ENCODE measurements at places on chromosomes 4 and X.

DNA sequence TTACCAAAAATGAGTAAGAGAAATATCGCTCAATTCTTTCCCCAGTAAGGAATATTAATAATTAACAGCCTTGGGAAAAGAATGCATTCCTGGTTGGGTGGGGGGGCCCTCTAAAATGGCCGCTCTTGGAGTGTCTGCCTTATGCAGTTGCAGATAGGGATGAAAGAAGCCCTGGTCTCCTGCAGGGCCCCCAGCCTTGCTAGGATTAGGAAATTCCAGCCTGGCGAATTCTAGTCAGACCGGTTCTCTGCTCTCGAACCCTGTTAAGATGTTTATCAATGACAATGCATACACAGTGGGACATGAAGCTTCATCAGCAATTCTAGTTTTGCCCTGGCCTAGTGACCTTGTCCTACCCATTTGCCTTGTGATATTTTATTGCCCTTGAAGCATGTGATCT, 1047.7 kb upstream of the GRID2 start:
- H3K27me3 ChIP-seq, result no peaks in the 10 kb centered on the region
- no peak overlapping the region for H3K4me3 ChIP-seq
- no peak for DNase-seq
- no peak overlapping the region for H3K27ac ChIP-seq
- no peaks in the 10 kb centered on the region for H3K4me1 ChIP-seq

DNA sequence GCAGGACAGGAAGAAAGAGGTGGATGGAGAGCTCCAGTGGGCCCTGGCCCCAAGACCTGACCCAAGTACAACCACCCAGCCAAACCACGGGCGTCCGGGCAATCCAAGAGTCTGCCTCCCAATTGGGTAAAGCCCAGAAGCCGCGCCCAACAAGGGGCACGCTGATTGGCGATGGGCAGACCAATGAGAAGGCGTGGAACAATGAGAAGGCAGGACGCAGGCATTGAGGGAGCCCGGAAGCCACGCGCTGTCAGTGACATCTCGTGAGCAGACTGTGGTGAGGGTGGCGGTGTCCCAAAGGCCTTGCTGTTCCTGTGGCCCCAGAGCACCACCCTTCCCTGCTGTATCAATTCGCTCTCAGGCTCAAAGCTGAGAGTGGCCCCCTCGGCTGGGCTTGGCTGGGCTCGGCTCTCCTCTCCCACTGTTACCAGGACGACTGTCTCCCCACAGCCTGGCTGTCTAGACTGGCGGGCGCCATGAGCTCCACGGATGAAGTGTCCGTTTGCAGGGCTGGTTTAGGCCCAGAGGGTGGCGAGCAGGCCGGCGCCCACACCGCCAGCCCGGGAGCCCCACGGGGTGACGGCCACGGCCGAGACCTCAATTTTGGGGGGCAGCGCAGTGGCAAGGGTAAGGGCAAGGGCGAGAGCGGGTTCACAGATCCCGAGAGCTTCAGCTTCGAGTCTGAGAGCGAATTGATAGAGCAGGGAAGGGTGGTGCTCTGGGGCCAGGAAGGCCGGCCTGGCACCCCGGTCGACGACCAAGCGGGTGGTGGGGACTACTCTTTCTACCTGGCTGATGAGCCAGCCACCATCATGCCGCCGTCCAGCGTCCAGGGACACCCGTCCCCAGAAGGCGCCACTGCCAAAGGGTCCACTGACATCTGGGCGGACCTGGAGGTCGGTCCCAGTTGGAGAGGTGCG, at the start of gene LOC101059915:
LOC101059915 (plus strand) TSS at position 219 of the 920 bp plus-strand sequence.
- H3K27me3 ChIP-seq, result no peaks in the 10 kb centered on the region
- no peaks in the 10 kb centered on the region for H3K4me1 ChIP-seq
- DNase-seq, result no peak
- no peak within 1 kb of the TSS for H3K27ac ChIP-seq
- no peak within 1 kb of the TSS for H3K4me3 ChIP-seq
- no peaks in the 10 kb centered on the region for H3K36me3 ChIP-seq

DNA sequence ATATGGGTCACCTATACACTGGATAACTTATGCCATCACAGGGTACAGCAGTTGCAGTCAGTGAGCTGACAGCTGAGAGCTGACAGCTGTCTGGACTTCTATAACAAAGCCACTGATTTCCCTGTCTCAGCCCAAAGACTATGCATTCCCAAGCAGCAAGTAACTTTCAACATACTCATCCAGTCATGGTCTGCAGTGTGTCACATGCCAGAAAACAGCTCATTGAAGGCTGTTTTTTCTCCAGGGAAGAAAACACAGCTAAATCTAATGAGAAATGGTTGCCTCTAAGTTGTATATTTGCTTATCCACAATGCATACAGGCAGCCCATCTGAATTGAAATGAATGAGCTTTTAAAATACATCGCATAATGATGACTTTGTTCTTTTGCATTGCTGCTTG, 6.3 kb downstream of the KIAA1210 start:
- no peaks in the 10 kb centered on the region for H3K36me3 ChIP-seq
- no peak overlapping the region for H3K27ac ChIP-seq
- H3K4me3 ChIP-seq, result no peak overlapping the region
- peaks cover 46% of the 10 kb centered on the region for H3K27me3 ChIP-seq

- no peak overlapping the region for H3K4me3 ChIP-seq
- H3K36me3 ChIP-seq, result no peaks in the 10 kb centered on the region
- DNase-seq, result no peak
- no peak overlapping the region for H3K27ac ChIP-seq
- H3K4me1 ChIP-seq, result no peaks in the 10 kb centered on the region
These were observed 116.2 kb upstream of the STX18 start for GRCh38 chr4:4658052-4658451.

GRCh38 chr4:8517946-8518345, 62.2 kb upstream of the GPR78 start:
- H3K4me1 ChIP-seq, result no peaks in the 10 kb centered on the region
- no peak overlapping the region for H3K4me3 ChIP-seq
- H3K27me3 ChIP-seq, result no peaks in the 10 kb centered on the region

DNA sequence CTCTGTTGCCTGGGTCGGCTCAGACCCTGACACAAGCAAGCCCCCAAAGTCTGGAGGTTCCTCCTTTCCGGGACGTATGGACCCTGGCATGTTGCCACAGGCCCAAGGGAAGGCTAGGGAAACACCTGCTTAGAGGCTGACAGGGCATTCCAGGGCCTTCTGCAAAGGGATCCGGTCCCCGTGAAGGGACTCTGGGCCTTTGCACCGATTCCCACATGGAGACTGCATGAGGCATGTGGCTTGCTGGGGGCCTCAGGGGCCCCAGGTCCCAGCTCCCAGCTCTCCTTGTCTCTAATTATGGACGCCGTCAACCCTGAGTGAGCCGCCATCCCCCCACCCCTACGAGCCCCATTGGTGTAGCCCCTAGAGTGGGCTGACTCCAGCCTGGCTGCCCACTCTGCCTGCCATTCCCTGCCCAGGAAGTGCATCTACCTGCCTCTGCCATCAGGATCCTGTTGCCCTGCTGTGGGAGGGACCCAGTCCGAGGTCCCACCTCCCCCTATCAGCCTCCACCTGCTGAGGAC, 4.2 kb upstream of the RGS12 start:
- H3K27me3 ChIP-seq, result no peaks in the 10 kb centered on the region
- peak; percentile 16 for DNase-seq
- H3K4me3 ChIP-seq, result no peak overlapping the region
- H3K27ac ChIP-seq, result no peak overlapping the region

- no peak for DNase-seq
- H3K4me3 ChIP-seq, result no peak overlapping the region
- no peaks in the 10 kb centered on the region for H3K36me3 ChIP-seq
- no peaks in the 10 kb centered on the region for H3K4me1 ChIP-seq
- no peak overlapping the region for H3K27ac ChIP-seq
These were observed 31.8 kb upstream of the LIMCH1 start for GRCh38 chr4:41506130-41506529.

GRCh38 chr4:164924670-164925238, 47.8 kb downstream of the APELA start:
- no peak for DNase-seq
- H3K27ac ChIP-seq, result no peak overlapping the region
- H3K36me3 ChIP-seq, result no peaks in the 10 kb centered on the region

- H3K27me3 ChIP-seq, result no peaks in the 10 kb centered on the region
- no peak overlapping the region for H3K4me3 ChIP-seq
- no peaks in the 10 kb centered on the region for H3K4me1 ChIP-seq
- DNase-seq, result no peak
- no peaks in the 10 kb centered on the region for H3K36me3 ChIP-seq
These were observed 120.9 kb upstream of the NRK start for GRCh38 chrX:105701310-105702052.

- no peak overlapping the region for H3K27ac ChIP-seq
- no peak overlapping the region for H3K4me3 ChIP-seq
- no peaks in the 10 kb centered on the region for H3K4me1 ChIP-seq
- H3K27me3 ChIP-seq, result no peaks in the 10 kb centered on the region
These were observed 44.9 kb downstream of the ZNF182 start for GRCh38 chrX:47958761-47959342.

GRCh38 chrX:67094061-67094460, 449.8 kb upstream of the AR start:
- no peaks in the 10 kb centered on the region for H3K36me3 ChIP-seq
- DNase-seq, result no peak
- no peaks in the 10 kb centered on the region for H3K4me1 ChIP-seq

DNA sequence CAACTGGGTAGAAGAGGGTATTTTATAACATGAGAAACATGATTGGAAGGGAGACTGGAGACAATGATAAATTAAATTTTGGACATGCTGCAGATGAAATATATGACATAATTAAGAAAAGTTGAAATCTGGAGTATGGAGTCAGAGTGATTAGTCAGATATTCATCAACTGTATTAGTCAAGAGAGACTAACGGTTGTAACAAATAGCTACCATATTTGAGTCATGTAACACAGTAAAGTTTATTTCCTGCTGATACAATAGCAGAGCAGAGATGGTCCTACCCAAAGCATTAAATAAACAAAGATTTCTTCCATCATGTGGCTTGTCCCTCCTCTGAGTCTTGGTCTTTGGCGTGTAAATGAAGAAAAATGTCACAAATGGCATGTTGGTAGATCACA, 321.3 kb downstream of the GALNTL6 start:
- H3K4me3 ChIP-seq, result no peak overlapping the region
- H3K4me1 ChIP-seq, result no peaks in the 10 kb centered on the region
- no peaks in the 10 kb centered on the region for H3K27me3 ChIP-seq
- no peak overlapping the region for H3K27ac ChIP-seq
- no peaks in the 10 kb centered on the region for H3K36me3 ChIP-seq
- DNase-seq, result no peak

- no peaks in the 10 kb centered on the region for H3K4me1 ChIP-seq
- no peaks in the 10 kb centered on the region for H3K36me3 ChIP-seq
- H3K27ac ChIP-seq, result peak overlapping the region; percentile 77
- H3K4me3 ChIP-seq, result no peak overlapping the region
- no peak for DNase-seq
- no peaks in the 10 kb centered on the region for H3K27me3 ChIP-seq
These were observed 1.0 kb upstream of the GUCY1B1 start for GRCh38 chr4:155757745-155758265.

DNA sequence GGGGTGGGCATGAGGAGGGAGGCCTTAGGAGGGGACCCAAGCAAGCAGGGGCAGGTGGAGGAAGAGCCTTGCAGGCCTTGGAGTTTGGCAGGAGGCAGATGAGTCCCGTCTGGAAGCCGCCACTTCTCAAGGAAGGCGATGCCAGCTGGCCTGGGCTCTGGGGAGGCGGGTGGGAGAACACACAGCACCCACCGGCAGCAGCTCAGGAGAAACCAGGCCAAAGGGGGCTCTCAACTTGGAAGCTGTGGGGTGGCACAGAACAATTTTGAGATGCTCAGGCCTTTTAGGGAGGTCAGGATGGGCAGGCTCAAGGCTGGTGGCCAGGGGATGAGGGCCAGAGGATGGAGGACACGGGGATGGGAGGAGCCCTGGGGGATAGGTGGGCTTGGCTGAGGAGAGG, 11.6 kb upstream of the DUSP9 start:
- no peak overlapping the region for H3K27ac ChIP-seq
- H3K4me3 ChIP-seq, result no peak overlapping the region
- no peaks in the 10 kb centered on the region for H3K4me1 ChIP-seq
- H3K36me3 ChIP-seq, result no peaks in the 10 kb centered on the region
- DNase-seq, result no peak
- no peaks in the 10 kb centered on the region for H3K27me3 ChIP-seq

DNA sequence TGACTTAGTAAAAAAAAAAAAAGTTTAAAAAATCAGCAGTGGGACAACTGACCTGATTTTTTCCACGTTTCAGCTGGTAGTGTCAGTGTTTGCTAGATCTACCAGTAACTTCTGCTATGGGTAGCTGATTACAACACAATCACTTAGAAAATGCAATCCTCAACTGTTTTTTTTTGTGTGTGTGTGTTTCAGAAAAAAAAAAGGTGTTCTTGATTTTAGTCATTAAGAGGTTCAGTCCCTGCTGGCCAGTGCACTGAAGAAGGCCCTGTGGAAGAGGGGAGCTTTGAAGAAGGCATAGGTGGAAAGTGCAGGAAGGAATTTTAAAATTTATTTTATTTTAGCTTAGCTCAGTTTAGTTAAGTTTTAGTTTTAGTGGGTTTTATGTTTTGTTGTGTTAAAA, 46.9 kb downstream of the SH2D1A start:
- H3K36me3 ChIP-seq, result no peaks in the 10 kb centered on the region
- no peaks in the 10 kb centered on the region for H3K27me3 ChIP-seq
- no peak for DNase-seq
- no peak overlapping the region for H3K27ac ChIP-seq
- H3K4me3 ChIP-seq, result no peak overlapping the region

GRCh38 chr4:2798399-2799223, 5.7 kb downstream of the SH3BP2 start:
- H3K4me3 ChIP-seq, result peak overlapping the region; percentile 20
- no peaks in the 10 kb centered on the region for H3K27me3 ChIP-seq
- no peaks in the 10 kb centered on the region for H3K36me3 ChIP-seq
- H3K27ac ChIP-seq, result peak overlapping the region; percentile 87
- H3K4me1 ChIP-seq, result peaks cover 37% of the 10 kb centered on the region

GRCh38 chrX:49199906-49200771, at the start of gene SYP:
Gene SYP, minus strand, starts transcription at chrX:49200193. Its CDS starts 7 bp downstream, at chrX:49200186.
- peak within 1 kb of the TSS; percentile 57 for H3K27ac ChIP-seq
- H3K4me1 ChIP-seq, result no peaks in the 10 kb centered on the region
- H3K36me3 ChIP-seq, result no peaks in the 10 kb centered on the region
- no peaks in the 10 kb centered on the region for H3K27me3 ChIP-seq

- H3K27ac ChIP-seq, result no peak overlapping the region
- H3K27me3 ChIP-seq, result peaks cover 32% of the 10 kb centered on the region
- DNase-seq, result no peak
- H3K4me3 ChIP-seq, result no peak overlapping the region
- no peaks in the 10 kb centered on the region for H3K4me1 ChIP-seq
These were observed 29.0 kb upstream of the BCLAF3 start for GRCh38 chrX:20019672-20020365.

Measured in breast epithelium (tissue), 4 donors.